ENCODE measurements at places on chromosomes 4 and X.

DNA sequence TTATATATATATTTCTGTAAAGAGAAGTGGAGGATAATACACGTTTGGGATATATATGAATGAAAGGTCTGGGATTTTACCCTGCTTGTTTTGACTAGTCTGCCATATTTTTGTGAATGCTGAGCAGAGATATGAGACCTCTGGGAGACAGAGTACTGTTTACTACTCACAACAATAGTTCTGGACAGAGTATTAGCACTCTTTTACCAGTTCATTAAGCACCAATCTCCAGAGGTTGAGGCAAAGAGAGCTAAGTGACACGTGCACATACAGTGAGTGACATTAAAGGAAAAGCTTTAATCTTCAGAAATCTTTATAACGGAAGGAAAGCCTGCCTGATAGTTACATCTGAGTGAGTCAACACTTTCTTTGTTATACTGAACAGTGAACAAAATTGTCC is 1452.7 kb upstream of the TENM3 start:
- no peak for DNase-seq

DNA sequence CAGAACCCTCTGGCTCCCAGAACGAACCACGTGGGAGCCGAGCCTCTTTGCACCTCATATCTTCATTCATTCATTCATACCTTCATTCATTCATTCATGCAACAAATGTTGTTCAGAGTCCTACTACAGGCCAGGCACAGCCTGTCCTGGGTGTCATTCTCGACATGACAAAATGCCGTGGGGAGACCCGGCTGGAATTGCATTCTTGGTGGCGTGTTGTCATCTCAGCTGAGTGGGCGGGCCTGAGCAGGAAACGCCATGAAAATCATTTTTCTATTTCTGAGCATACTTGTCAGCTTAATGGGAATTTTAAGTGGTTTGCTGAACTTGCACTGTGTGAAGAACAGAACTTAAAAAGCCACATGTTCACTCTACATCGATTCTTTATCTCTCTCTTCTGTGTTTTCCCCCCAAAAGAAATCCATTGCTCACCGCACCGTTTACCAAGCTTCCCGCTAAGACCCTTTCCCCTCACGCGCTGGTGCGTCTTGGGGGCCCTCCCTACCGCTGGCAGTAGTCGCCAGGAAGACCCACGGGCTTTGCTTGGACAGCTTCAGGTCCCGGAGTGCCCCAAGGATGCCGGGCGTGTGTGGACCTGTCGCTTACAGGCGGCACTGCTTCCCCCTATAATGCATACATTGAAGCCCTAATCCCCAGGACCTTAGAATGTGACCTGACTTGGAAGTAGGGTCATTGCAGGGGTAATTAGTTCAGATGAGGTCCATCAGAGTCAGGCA is 41.6 kb upstream of the HMX1 start:
- DNase-seq = no peak

DNA sequence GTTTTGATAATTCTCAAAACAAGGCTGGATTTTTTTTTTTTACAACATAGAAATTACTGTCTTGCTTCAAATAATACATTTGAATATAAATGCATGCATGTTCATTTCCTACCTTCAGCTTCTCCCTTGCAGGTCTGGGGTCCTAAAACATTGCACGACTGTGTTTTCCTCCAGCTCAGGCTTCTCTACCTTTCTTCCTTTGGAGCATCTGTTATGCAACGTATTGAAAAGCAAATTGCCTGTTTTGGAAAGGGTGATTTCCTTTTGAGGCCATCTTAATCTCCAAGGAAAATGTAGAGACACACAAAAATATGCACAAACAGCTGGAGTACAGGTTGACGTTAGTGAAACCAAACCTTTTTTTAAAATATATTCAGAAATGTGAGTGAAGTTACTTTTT is 115.6 kb upstream of the TLL1 start:
- DNase-seq = no peak

DNA sequence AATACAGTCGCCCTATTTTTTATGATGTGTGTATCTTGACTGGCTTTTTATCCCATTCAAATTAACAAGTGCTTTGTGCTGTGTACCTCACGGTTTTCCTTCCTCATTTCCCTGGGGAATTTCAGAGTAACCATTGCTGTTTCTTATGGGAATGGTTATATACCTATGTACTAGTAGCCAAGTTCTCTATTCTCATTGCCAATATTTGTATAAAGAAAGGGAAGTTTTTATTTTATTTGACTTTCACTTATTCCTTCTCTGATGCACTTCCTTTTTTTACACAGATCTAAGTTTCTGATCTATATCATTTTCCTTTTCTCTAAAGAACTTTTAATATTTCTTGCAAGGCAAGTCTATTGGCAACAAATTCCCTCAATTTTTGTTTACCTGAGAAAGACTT is 181.3 kb downstream of the SOWAHB start:
- no peak for DNase-seq

GRCh38 chr4:159248384-159249178 is 145.7 kb downstream of the RAPGEF2 start:
- peak; percentile 82 for DNase-seq

DNA sequence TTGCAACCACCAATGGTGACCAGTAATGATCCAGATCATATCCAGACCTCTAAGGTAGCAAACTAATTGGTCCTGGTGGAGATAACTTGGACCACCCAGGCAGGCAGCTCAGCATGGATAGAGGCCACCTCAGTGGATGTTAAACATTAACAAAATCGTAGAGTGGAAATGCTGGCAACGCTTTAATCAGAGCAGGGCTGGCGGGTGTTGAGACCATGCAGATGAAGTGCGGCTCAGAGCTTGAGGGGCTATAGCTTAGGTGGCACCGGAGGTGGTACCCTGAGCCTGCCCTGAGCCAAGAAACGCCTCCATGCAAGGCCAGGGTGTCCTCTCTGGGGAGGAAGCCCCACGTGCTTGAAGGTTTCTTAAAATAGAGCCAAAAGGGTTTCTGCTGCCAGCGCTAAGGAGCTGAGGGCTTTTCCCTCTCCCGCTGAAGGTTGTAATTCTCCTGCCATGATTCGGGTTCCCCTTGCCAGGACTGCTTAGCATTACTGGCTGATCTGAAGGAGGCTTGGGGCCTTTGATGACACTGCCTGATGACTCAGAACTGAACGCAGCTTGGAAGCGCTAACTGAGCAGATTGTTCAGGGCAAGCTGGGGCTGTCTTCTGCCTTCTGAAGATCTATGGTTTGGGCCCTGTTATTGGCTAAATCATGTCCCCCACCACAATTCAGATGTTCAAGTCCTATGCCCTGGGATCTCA is 177.8 kb upstream of the ATP6AP2 start:
- DNase-seq = peak; percentile 50

DNA sequence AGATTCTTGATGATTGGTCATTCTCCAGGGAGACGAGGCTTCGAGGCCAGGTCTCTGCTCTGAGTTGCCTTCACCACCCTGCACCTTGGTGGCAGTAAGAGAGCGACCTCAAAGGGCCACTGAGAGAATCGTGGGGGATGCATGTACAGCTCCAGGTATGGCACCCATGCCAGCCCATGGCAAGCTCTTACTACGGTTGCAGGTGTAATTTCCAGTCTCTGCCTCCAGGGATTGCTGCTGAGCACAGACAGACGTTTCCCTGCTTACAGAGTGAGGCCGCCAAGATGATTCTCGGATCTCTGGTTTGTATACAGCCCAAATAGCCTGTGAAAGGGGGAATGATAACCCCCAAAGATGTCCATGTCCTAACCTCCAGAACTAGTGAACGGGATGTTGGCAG is 16.3 kb upstream of the DRD5 start:
- peak; percentile 12 for DNase-seq
